Omental fat pad (tissue), 4 donors: ENCODE measurements at places on chromosomes 4 and X.

DNA sequence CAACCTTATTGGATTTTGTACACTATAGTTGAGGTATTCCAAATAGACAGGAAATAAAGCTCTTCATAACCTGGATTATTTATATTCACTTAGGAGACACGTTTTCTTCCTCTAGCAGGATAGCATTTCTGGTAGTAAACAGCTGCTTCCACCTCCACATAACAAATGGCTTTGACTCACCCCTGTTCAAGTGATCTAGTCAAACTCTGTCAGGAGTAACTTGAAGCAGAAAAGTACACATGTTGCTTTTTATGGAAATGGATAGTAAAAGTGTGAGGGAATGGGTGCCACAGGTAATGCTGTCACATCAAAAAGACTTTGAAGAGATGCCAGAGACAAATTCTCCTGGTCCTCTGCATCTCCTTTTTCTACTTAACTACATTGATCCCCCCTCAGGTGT is 258.7 kb upstream of the SLC7A11 start:
- no peak for DNase-seq

GRCh38 chr4:105598787-105599186 is 46.4 kb downstream of the ARHGEF38 start:
- no peak for DNase-seq

DNA sequence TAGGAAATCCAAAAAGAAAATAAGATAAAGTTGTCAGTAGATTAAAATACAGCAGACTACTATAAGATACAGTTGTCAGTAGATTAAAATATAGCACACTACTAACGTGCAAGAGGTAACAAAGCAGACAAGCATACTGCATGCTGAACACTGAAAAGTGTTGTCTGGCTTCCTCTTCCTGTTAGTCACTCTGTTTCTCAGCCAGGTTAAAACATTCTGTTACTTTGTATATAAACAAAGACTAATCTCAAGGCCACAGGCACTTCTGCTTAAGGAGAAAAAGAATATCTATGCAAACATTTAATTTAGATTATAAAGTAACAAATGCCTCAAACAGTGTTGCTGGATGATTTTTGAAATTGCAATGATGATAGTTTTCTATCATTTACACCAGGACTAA is 41.0 kb upstream of the SCD5 start:
- DNase-seq, result no peak

DNA sequence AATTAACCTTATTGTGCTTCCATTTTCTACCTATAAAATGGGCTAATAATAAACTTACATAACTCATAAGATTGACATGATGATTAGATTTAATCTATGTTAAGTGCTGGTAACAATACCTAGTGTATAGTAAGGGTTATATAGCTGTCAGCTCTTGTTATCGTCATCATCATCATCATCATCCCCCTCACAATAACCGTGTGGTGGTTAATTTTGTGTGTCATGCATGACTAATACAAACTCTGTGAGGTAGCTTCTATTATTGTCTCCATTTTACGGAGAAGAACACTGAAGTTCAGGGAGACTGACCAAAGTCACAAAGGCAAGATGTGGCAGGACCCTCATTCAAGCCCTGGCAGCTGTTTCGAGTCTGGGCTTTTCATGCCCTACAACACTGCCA is 211.3 kb downstream of the PALLD start:
- DNase-seq, result no peak

- no peak for DNase-seq
These were observed 1040.0 kb downstream of the FAT4 start for GRCh38 chr4:126354784-126355183.

GRCh38 chr4:107035819-107036583 is at the start of gene DKK2:
DKK2 (minus strand) TSS chr4:107036313; CDS start chr4:107035591, 722 bp downstream.
- DNase-seq, result no peak

- no peak for DNase-seq
These were observed 411.9 kb downstream of the GPAT3 start for GRCh38 chr4:83947830-83948193.

DNA sequence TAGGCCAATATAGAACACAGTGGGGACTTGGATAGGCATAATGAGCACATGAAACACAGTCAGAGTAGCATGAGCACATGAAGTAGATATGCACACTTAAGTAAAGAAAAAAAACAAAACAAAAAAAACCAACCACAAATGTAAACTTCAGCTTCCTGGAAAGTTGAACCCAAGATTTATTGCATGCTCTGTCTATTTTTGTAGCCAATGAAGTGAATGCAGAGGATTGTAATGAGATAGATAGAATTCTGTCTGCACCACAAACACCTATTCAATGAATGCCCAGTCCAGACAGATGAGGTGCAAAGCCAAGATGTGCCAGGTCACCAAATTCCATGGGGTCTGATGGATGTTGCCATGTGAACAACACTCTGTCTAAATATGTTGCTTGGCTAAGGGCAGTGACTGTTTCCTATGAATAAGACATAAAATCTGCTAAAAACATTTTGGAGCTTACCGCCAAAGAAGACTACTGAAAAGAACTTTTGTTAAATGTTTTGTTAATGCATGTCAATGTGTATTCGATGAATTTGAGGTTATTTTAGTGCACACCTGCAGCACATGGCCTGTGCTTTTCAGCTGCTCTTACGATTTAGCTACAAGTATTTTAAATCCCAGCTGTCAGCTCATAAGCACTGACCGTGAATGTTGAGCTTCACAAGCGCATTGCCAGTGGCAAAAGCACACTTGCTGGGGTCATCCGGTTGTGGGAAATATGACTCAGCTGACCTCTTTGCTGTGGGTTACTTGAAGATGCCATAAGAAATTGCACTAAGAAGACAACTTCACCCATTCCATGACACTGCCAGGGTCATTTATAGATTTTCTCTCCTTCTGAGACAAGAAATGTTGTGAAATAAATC is 374.8 kb upstream of the GNPDA2 start:
- no peak for DNase-seq

DNA sequence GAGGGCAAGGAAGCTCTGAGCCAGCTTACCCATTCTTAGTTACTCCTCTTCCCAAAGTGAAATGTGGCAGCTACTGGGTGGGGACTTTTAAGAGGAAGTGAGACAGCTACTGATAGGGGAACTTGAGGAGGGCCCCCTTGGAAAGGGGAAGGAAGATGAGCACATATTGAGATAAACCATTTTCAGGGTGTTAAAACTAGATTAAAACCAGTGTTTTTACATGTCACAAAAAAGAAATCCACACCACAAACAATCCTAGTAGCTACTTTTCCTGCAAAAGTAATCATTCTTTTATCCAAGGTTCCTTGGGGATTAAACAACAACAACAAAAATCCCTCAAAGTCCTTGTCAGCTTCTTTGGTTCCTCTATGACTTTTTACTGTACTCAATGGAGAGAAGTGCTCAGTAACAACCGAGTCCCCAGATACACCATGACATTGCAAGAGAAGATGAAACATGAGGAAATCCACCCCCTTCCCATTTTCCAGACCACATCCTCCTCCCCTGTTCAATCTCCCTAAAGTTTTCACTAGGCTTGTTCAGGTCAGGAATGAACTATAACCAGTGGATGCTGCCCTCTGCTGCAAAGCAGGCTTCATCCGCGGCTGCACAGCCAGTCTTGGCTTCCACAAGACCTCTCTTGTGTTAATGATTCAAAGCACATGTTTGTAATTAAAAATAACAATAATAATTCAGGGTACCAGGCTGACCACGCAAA is 113.5 kb upstream of the TMEM164 start:
- no peak for DNase-seq

DNA sequence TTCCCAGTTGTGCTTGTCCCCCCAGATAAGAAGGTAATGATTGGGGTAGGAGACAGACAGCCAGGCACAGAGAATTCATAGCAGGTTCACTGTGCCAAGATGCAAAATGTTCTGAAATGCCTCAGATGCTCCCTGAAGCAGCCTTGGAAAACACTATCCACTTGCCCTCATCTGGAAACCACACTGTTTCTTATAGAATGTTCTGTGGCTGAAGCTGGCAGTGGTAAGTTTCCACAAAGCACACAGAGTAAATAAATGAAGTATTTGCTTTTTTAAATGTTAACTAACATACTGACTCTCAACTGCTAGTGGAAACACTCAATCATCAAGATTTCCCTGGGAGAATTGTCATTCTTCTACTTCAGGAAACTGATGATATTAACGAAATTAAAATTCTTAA is 311.4 kb downstream of the PRDM5 start:
- DNase-seq, result no peak

- DNase-seq, result no peak
These were observed 454.9 kb downstream of the PDGFC start for GRCh38 chr4:156516698-156517097.

- DNase-seq, result no peak
These were observed 25.2 kb downstream of the TIGD2 start for GRCh38 chr4:89136525-89136924.

GRCh38 chr4:21872101-21872500 is 76.5 kb downstream of the KCNIP4 start:
- DNase-seq, result no peak

- no peak for DNase-seq
These were observed 277.1 kb downstream of the KLHL13 start for GRCh38 chrX:117839544-117839943.

DNA sequence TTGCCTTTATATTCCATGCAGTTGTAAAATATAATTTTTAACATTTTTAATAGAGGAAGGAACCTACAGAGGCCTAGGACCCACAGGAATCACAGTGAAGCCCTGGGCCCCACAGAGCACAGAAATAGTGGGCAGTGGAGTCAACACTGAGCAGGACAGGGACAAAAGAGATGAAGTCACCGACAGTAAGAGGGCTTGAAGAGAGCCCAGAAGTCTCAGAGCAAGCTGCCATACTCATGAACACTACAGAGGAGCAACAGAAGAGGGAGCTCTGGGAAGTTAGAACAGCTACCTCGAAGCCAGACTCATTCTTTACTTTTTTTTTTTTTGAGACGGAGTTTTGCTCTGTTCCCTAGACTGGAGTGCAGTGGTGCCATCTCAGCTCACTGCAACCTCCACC is 149.3 kb upstream of the TENM3 start:
- no peak for DNase-seq

- DNase-seq, result no peak
These were observed 1102.0 kb downstream of the C4orf33 start for GRCh38 chr4:130197946-130198345.

GRCh38 chr4:72529148-72529822 is 39.7 kb downstream of the ADAMTS3 start:
- no peak for DNase-seq

DNA sequence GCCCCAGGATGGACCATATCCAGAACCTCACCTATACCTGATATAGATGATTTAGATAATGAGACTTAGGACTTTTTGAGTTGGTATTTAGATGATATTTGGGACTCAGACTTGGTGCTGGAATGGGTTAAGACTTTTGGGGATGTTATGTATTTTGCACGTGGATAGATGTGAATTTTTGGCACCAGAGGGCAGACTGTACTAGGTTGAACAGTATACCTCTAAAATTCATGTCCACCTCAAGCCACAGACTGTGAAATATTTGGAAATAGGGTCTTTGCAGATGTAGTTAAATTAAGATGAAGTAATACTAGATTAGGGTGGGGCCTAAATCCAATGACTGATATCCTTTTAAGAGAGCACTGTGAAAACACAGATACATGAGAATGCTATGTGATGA is 15.6 kb downstream of the RBM41 start:
- no peak for DNase-seq

DNA sequence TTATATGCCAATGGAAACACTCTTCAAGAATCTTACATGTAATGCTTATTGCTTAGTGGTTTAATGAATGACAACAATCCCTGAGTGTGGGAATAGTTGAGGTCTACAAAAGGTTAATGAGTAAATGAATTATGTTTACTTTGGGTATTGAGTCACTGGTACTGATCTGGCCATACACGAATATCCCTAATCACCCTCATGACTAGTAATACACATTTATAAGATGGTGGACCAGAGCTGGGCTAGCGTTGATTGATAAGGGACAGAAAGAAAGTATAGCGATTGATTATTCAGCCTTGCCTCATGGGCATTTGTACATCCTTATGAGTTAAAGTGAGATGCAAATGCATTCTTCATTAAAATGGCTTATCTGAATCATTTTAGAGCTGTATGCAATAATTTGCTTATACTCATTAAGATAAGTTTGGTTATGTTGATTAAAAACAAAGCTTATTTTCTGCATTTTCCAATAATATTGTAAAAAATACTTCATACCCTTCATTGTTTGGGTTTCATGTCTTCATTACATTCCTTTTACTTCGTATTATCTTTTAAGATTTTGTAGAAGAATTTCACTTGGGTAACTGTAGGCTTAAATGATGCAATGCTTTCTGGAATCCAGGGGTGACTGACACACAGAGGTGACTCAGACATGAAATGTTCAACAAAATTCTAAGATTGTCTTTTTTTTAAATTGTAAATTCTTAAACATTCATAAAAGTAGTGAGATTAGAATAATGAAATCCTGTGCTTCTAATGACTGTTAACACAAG is 47.4 kb downstream of the FGF2 start:
- no peak for DNase-seq

DNA sequence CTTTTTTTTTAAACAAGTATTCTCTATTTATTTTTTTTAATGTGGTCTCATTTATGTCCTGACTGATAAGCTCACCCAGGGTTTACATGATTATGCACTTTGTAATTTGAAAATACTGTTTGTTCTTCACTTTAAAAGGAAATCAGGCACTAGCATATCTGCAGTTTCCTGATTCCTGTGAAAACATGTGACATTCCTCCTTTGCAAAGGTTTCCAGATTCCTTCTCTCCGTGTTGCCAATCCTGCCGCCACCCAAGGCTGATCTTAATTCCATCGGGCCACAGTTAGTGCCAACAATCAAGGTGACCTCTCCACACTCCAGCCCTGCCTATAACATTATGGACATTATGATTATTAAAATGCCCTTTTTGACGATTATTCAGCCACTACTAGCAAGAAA is 225.4 kb downstream of the PCDH7 start:
- no peak for DNase-seq

- no peak for DNase-seq
These were observed 134.7 kb downstream of the DCLK2 start for GRCh38 chr4:150212927-150213326.

DNA sequence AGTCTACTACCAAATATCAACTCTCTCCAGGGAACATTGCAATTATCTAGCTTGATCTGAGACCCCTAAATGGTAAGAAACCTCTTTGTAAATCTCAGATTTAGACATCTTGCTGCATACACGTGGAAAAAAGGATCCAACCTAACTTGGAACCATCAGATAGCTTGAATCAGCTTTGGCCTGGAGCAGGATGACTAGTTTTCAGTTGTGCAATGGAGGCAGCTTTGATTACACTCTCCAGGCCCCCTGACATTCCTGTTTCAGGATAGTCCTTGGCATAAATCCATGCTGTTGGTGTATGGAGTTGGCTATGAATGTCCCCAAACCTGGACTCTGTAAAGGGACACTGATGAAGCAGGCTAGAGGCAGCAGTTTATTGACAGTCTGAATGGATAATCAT is 1061.9 kb upstream of the TENM3 start:
- DNase-seq, result no peak

DNA sequence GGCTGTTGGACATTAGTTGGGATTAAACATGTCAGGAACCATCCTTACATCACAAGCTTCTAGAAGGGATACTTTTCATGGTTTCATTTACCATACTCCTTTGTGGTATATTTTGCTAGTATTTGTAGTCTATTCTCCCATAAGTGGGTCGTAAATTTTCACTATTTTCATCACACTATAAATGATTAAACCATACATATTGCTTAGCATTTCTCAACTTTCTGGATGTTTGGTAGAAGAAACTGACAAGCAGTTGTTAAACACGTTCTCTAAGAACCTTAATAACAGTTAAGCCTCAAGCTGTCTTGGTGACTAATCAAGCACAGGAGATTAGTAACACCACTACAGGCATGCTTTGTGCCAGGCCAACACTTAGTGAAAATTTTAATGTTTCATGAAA is 375.5 kb downstream of the NAF1 start:
- DNase-seq, result no peak

- no peak for DNase-seq
These were observed 12.5 kb downstream of the LDOC1 start for GRCh38 chrX:141164406-141164805.
